ENCODE measurements at places on chromosomes 6 and 20. TPM values are rescaled to one million over a fixed set of nuclear protein-coding genes. Genes with fewer than 3 reads are reported as not detected.

GRCh38 chr6:69866351-69866769 is at the start of gene COL19A1:
COL19A1 (plus strand) TSS chr6:69866556; CDS start chr6:69879568, 13,012 bp downstream.
- H3K36me3 ChIP-seq = no peaks in the 10 kb centered on the region
- H3K4me3 ChIP-seq = peak within 1 kb of the TSS; percentile 86
- no peak for DNase-seq
- no peaks in the 10 kb centered on the region for H3K4me1 ChIP-seq
- no peaks in the 10 kb centered on the region for H3K27me3 ChIP-seq

DNA sequence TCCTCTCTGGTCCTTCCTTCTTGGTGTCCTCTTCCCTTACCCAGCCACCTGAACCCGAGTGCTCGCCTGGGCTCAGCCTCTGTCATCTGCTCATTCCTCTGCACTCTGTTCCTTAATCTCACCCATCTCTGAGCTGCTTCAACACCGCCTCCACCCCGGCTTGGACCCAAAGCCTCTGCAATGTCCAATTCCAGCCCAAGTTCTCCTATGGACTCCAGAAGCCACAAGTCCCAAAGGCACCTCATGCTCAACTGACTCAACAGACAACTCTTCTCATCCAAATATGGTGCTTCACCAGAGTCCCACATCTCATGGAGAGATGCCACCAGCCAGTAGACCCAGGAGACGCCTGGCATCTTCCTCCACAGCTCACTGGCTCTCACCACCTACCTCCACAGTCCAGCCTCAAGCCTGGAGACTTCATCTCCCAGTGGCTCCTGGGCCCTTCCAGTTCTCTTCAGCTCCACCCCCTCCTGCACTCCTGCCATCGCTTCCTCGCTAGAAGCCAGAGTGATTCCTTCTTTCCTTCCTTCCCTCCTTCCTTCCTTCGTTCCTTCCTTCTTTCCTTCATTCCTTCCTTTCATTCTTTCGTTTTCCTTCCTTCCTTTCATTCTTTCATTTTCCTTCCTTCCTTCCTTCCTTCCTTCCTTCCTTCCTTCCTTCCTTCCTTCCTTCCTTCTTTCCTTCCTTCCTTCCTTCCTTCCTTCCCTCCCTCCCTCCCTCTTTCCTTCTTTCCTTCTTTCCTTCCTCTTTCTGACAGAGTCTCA is 40.9 kb upstream of the NNAT start:
- H3K27me3 ChIP-seq = no peaks in the 10 kb centered on the region
- H3K4me1 ChIP-seq = no peaks in the 10 kb centered on the region
- no peaks in the 10 kb centered on the region for H3K36me3 ChIP-seq
- H3K4me3 ChIP-seq = no peak overlapping the region

GRCh38 chr20:11454966-11455799 is 462.5 kb upstream of the BTBD3 start:
- no peaks in the 10 kb centered on the region for H3K36me3 ChIP-seq
- no peak overlapping the region for H3K4me3 ChIP-seq
- no peaks in the 10 kb centered on the region for H3K27me3 ChIP-seq
- no peak for DNase-seq
- no peak overlapping the region for H3K27ac ChIP-seq

GRCh38 chr6:31197559-31198305 is 27.2 kb upstream of the POU5F1 start:
- no peaks in the 10 kb centered on the region for H3K27me3 ChIP-seq
- H3K4me1 ChIP-seq = no peaks in the 10 kb centered on the region
- H3K27ac ChIP-seq = peak overlapping the region; percentile 97
- no peaks in the 10 kb centered on the region for H3K36me3 ChIP-seq
- DNase-seq = peak; percentile 75
- peak overlapping the region; percentile 81 for H3K4me3 ChIP-seq

DNA sequence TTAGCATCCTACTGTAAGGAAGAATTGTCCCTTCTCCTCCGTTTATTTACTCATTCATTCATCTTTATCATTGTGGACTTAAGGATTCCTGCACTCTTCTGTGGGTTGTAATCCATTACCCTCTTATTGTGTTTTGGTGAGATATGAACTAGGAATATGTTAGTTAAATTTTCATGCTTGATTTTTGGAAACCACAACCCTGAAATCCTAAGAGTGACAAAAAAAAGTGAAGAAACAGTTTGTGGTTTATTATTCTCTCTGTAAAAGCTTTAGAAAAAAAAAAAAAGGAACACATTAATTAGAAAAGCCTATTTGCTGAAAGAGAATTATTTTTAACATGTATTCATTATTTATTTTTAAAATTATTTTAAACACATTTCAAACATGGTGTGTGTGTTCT is 36.7 kb upstream of the INSM1 start:
- H3K4me3 ChIP-seq = no peak overlapping the region
- no peaks in the 10 kb centered on the region for H3K36me3 ChIP-seq
- H3K27ac ChIP-seq = no peak overlapping the region

GRCh38 chr20:36924167-36925045 is 27.1 kb downstream of the SAMHD1 start:
- no peak overlapping the region for H3K4me3 ChIP-seq
- H3K27me3 ChIP-seq = no peaks in the 10 kb centered on the region
- DNase-seq = no peak
- no peak overlapping the region for H3K27ac ChIP-seq
- no peaks in the 10 kb centered on the region for H3K4me1 ChIP-seq
- H3K36me3 ChIP-seq = peaks cover 69% of the 10 kb centered on the region

- H3K4me1 ChIP-seq = no peaks in the 10 kb centered on the region
- no peaks in the 10 kb centered on the region for H3K27me3 ChIP-seq
- H3K27ac ChIP-seq = no peak overlapping the region
- no peaks in the 10 kb centered on the region for H3K36me3 ChIP-seq
- no peak for DNase-seq
These were observed 238.6 kb downstream of the ESR1 start for GRCh38 chr6:152046118-152046517.

- no peaks in the 10 kb centered on the region for H3K36me3 ChIP-seq
- H3K27me3 ChIP-seq = no peaks in the 10 kb centered on the region
- no peak overlapping the region for H3K27ac ChIP-seq
- DNase-seq = no peak
These were observed 26.4 kb downstream of the PNPLA1 start for GRCh38 chr6:36296240-36296639.

DNA sequence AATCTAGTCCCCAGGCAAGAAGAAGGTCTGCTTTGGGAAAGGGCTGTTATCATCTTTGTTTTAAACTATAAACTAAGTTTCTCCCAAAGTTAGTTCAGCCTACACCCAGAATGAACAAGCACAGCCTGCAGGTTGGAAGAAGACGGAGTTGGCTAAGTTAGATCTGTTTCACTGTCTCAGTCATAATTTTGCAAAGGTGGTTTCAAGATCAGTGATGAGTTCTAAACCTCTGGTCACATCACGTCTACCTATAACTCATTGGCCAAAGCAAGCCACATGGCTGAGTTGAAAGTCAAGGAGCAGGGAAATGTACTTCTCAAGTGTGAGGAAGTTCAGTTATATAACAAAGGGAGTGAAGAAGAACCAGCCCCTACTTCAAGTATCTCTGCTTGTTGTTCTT is 50.5 kb upstream of the ECI2 start:
- H3K36me3 ChIP-seq = no peaks in the 10 kb centered on the region
- DNase-seq = no peak
- no peak overlapping the region for H3K27ac ChIP-seq

DNA sequence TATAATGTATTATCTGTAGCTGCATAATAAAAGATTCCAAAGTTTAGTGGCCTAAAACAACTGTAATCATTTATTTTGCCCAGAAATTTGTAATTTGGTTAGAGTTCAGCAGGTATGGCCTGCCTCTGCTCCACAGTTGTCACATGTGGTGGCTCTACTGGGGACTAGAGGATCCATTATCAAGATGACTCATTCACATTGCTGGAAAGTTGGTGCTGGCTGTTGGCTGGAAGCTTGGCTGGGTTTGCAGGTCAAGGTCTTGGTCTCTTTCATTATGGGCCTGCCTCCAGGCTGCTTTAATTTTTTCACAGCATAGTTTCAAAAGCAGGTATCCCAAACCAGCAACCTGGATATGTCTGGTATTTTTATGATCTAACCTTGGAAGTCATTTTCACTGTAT is 17.6 kb downstream of the TRDN start:
- H3K4me1 ChIP-seq = no peaks in the 10 kb centered on the region
- no peaks in the 10 kb centered on the region for H3K36me3 ChIP-seq
- no peak overlapping the region for H3K27ac ChIP-seq
- no peak overlapping the region for H3K4me3 ChIP-seq

DNA sequence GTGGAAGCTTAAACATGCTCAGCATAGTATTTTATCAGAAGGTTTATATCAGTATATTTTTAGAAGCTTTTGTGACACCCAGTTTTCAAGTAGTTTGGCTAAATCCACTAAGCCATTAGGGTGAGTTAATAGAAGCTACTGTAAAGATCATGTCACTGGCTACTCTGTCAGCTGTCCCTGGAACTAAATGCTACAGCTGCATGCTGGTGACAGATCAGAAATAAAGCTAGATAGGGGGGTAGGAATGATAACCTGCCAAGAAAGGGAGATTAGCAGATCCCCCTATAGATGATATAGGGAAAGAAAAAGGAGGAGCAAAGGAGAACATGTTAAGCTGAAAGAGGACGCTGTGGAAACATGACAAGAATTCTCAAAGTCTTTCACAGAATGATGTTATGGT is 363.2 kb downstream of the QKI start:
- H3K4me3 ChIP-seq = no peak overlapping the region
- H3K27ac ChIP-seq = no peak overlapping the region
- H3K27me3 ChIP-seq = no peaks in the 10 kb centered on the region
- no peaks in the 10 kb centered on the region for H3K4me1 ChIP-seq
- DNase-seq = no peak

Gene NPBWR2
- not detected for total RNA-seq

Gene VGLL2
- not detected for total RNA-seq

Gene FOXF2
- 5.2 TPM for total RNA-seq

Gene OPRM1
- total RNA-seq = not detected

Gene DNAH8
- total RNA-seq = not detected

Gene HM13
- 84.9 TPM for total RNA-seq

Gene SULF2
- 194 TPM for total RNA-seq

Gene TMC2
- total RNA-seq = not detected

All from ascending aorta (tissue), 2 donors.